Psoas muscle (tissue), 8 donors: ENCODE measurements at places on chromosomes 7 and 10. TPM values are rescaled to one million over a fixed set of nuclear protein-coding genes. Genes with fewer than 3 reads are reported as not detected.

DNA sequence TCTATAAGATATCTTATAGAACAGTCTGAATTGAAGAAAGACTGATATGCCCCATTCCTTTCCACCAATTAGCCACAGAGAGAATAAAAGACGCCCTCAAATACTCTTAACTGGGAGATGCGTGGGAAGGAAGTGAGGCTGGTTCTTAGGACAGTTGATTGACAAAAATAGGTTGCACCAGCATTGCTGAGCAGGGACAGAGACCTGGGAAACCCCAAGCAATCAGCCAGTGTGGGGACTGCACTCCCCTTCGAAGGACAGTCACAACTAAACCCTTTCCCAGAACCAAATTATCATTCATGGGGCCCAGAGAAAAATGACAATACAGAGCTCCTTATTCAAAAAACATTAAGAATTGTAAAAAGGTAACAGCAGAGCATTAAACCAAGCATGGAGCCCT is 196.9 kb upstream of the GHITM start:
- H3K27ac ChIP-seq: no peak overlapping the region
- H3K4me1 ChIP-seq: no peaks in the 10 kb centered on the region
- no peak overlapping the region for H3K4me3 ChIP-seq
- no peak for DNase-seq
- no peaks in the 10 kb centered on the region for H3K27me3 ChIP-seq

- H3K36me3 ChIP-seq: peaks cover 1% of the 10 kb centered on the region
- H3K27ac ChIP-seq: no peak overlapping the region
- peaks cover 12% of the 10 kb centered on the region for H3K4me1 ChIP-seq
- no peak overlapping the region for H3K4me3 ChIP-seq
Observed at GRCh38 chr10:44948642-44949041, 11.0 kb upstream of the RASSF4 start.

GRCh38 chr7:45910855-45911254 is 10.2 kb downstream of the IGFBP3 start:
- H3K27ac ChIP-seq: no peak overlapping the region
- no peak for DNase-seq
- H3K4me1 ChIP-seq: no peaks in the 10 kb centered on the region
- no peak overlapping the region for H3K4me3 ChIP-seq

GRCh38 chr10:22438711-22439110 is 93.4 kb downstream of the SPAG6 start:
- H3K4me3 ChIP-seq: peak overlapping the region; percentile 92
- H3K36me3 ChIP-seq: no peaks in the 10 kb centered on the region
- H3K27me3 ChIP-seq: no peaks in the 10 kb centered on the region
- H3K4me1 ChIP-seq: peaks cover 9% of the 10 kb centered on the region
- no peak for DNase-seq
- peak overlapping the region; percentile 92 for H3K27ac ChIP-seq

- no peaks in the 10 kb centered on the region for H3K27me3 ChIP-seq
- peaks cover 40% of the 10 kb centered on the region for H3K4me1 ChIP-seq
- H3K36me3 ChIP-seq: peaks cover 57% of the 10 kb centered on the region
- peak overlapping the region; percentile 94 for H3K27ac ChIP-seq
Observed at GRCh38 chr10:43395571-43396060, 13.4 kb downstream of the HNRNPF start.

DNA sequence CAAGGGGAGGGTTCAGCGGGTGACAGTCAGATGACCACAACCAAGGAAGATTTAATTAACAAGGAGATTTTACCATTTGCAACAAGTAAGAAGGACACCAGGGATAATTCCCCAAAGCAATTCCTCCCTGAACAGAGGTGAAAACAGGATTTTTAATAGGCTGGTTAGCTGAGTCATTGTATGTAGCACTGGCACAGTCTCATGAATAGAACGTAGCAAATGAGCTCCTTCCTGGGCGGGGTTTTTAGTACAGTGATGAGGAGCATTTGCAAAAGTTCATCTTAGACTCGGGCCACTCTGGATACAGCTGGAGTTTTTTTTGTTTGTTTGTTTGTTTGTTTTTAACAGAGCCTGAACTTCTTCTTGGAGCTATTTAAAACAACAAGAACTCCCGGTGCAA is 39.0 kb downstream of the TAC1 start:
- H3K4me3 ChIP-seq: no peak overlapping the region
- no peak overlapping the region for H3K27ac ChIP-seq
- DNase-seq: no peak

- no peaks in the 10 kb centered on the region for H3K4me1 ChIP-seq
- DNase-seq: peak; percentile 21
- H3K4me3 ChIP-seq: no peak overlapping the region
- H3K27ac ChIP-seq: no peak overlapping the region
- H3K36me3 ChIP-seq: no peaks in the 10 kb centered on the region
Observed at GRCh38 chr7:41010418-41010817, 692.5 kb downstream of the INHBA start.

- DNase-seq: no peak
- H3K36me3 ChIP-seq: no peaks in the 10 kb centered on the region
- no peak overlapping the region for H3K27ac ChIP-seq
- H3K4me1 ChIP-seq: no peaks in the 10 kb centered on the region
Observed at GRCh38 chr7:156460858-156461627, 179.5 kb upstream of the RNF32 start.

DNA sequence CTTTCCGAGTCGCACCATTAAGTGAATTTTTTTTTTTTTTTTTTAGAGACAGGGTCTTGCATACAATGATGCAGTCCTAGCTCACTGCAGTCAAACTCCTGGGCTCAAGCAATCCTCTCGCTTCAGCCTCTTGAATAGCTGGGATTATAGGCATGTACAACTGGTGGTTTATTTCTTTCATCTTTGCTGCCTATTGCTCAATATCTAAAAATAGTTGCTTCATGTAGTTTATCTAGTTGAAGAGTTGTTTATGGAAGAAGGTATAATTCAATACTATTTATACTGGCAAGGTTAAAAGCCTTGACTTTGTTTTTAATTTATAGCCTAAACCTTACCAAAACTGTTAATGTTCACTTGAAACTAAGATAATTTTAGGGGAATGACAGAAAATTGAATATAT is 66.9 kb downstream of the SEMA3D start:
- DNase-seq: no peak
- H3K27me3 ChIP-seq: no peaks in the 10 kb centered on the region
- no peak overlapping the region for H3K4me3 ChIP-seq
- H3K27ac ChIP-seq: no peak overlapping the region
- no peaks in the 10 kb centered on the region for H3K36me3 ChIP-seq
- H3K4me1 ChIP-seq: no peaks in the 10 kb centered on the region

- no peak for DNase-seq
- peaks cover 3% of the 10 kb centered on the region for H3K36me3 ChIP-seq
- no peaks in the 10 kb centered on the region for H3K27me3 ChIP-seq
- H3K4me1 ChIP-seq: peaks cover 11% of the 10 kb centered on the region
- peak overlapping the region; percentile 89 for H3K4me3 ChIP-seq
Observed at GRCh38 chr7:139341776-139342226, 664 bp downstream of the FMC1 start.

DNA sequence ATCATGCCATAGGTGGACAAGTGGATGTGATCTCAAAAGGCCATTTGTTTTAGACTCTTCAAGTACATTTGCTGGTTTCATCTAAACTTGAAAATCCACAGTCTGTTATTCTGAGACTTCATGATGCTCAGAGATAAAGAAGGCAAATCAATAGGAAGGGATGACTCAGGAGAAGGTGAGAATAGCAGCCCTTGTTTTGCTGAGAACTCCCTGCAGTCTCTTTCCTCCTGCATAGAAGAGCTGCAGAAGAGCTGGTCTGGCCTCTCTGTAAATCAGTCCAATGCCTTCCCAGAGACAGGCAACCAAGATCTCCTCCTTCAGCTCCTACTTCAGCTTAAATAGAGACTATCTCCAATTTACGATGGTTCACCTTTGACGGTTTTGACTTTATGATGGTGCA is 4.0 kb upstream of the BAIAP2L1 start:
- no peak overlapping the region for H3K27ac ChIP-seq
- H3K4me1 ChIP-seq: no peaks in the 10 kb centered on the region
- H3K36me3 ChIP-seq: no peaks in the 10 kb centered on the region
- H3K27me3 ChIP-seq: no peaks in the 10 kb centered on the region

DNA sequence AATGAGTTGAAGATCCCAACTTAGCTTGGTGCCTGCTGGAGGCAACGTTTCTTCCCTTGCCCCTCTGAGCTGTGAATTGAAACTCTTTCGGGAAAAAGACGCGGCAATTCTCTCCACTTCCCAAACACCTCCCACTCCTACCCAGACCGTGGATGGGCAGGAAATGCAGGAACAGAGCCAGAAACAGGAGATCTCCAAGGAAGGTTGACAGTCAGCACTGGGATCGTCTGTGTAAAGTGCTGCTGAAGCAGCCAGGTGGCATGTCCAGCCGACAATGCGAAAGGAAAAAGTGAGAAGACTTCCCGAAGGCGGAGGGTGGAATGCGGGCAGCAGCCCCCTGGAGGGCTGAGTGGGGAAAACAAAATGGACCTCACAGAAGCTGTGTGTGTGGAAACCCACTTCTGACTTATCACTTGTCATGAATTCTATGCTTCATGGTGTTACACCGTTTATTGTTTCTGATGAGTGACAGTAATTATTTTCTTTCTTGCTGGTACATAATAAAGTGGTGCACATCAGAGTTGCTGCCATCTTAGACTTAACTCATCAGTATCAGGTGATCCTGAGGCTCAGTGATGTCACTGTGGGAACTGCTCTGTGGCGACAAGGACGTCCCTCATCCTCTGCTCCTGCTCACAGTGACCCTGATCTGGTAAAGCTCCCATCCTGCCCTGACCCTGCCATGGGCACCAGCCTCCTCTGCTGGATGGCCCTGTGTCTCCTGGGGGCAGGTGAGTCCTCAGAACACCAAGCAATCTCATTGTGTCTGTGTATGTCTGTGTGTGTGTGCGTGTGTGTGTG is 220.5 kb upstream of the PRSS1 start:
- H3K27me3 ChIP-seq: no peaks in the 10 kb centered on the region
- H3K4me3 ChIP-seq: no peak overlapping the region
- H3K27ac ChIP-seq: no peak overlapping the region

DNA sequence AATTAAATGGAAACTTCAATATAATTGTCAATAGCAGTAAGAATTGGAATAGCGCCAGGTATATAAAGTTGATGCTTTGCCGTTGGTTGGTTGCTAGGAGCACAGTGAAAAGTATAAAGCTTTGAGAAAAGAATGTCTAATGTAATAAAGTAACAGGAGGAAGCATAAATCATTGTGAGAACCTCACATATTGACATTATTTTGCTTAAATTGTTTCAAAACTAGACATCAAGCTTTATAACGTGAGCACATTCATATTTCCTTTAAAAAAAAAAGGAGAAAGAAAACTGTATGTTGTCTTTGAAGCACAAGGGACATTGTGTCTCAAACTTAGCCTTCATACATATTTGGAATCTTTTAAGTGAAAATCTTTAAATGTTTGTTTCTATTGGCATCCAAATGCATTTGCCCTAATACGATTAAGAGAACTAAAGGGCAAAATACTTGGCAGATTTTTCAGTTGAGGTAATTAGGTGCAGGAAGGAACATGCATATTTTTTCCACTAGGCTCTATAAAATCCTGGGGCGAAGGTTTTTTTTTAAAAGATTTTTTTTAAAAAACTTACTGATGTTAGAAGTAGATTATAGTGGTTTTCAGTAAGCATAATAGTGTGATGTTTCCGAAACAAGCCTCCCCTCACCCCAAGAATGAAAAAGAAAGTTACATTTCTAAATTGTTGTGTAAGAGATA is 92.4 kb downstream of the ARID5B start:
- H3K4me3 ChIP-seq: peak overlapping the region; percentile 46
- DNase-seq: no peak
- peaks cover 26% of the 10 kb centered on the region for H3K4me1 ChIP-seq

DNA sequence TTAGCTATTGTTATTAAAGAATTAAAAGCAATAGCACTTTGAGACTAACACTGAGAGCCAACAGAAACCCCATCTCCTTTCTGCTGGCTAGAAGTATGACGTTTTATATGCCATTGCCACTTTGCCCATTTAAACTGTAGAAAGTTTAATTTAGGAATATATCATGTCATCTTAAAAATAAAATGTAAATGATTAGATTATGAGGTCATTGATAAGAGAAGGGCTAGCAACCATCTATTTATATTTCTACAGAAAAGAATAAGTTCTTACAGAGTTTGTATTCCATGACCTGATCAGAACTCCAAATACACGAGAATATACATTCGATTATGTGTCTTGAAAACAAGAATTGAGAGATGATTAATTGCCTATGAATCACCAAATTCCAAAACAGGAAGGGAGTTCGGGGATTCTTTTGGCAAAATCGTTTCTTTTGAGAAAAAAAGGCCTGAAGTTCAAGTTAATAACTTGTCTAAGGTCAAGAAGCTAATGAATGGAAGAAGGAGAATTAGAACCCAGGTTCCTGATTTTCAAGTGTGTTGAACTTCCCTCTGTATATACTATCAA is 227.0 kb downstream of the TRIL start:
- no peak for DNase-seq
- no peaks in the 10 kb centered on the region for H3K27me3 ChIP-seq
- no peak overlapping the region for H3K27ac ChIP-seq
- no peak overlapping the region for H3K4me3 ChIP-seq
- H3K36me3 ChIP-seq: no peaks in the 10 kb centered on the region

- no peak for DNase-seq
- H3K27ac ChIP-seq: no peak overlapping the region
- H3K4me1 ChIP-seq: peaks cover 37% of the 10 kb centered on the region
- H3K27me3 ChIP-seq: no peaks in the 10 kb centered on the region
- peaks cover 3% of the 10 kb centered on the region for H3K36me3 ChIP-seq
Observed at GRCh38 chr10:16799621-16800020, 17.6 kb downstream of the RSU1 start.

- no peaks in the 10 kb centered on the region for H3K27me3 ChIP-seq
- H3K27ac ChIP-seq: peak overlapping the region; percentile 66
- no peak overlapping the region for H3K4me3 ChIP-seq
- H3K36me3 ChIP-seq: no peaks in the 10 kb centered on the region
- peaks cover 15% of the 10 kb centered on the region for H3K4me1 ChIP-seq
Observed at GRCh38 chr7:141575164-141575563, 24.0 kb downstream of the AGK start.

Gene SUN3
- not detected for total RNA-seq

Gene CACNA2D1
- total RNA-seq: 97.5 TPM

Gene CHAT
- not detected for total RNA-seq

Gene WDR11
- 7.5 TPM for total RNA-seq

Gene CPA2
- total RNA-seq: 0.32 TPM

Gene LDB1
- 24.7 TPM for total RNA-seq

Gene CAMK2B
- 78.4 TPM for total RNA-seq

Gene HOXA11
- total RNA-seq: not detected

Gene PSD
- total RNA-seq: 0.64 TPM

Gene ABI1
- total RNA-seq: 33.8 TPM
